T-helper 22 cell (primary cell): ENCODE measurements at places on chromosomes 4 and X.
A peak's percentile ranks its signal among the peaks of the same experiment; 100 is the strongest.

DNA sequence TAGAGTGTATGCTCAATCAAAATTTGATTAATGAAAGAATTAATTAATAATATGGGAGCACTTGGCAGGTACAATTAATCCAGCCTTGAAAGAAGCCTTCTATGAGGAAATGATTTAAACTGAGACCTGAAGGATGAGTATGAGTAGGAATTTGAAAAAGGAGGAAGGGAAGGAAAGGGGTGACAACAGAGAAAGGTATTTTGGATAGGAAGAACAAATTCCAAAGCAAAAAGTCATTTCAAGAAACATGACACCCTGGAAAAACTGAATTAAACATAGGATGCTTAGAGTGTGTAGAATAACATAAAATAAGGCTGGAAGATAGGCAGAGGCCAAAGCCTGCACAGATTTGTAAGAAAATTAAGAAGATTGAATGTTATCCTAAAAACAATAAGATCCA, 29.6 kb downstream of the PHOX2B start:
- no peak for DNase-seq

DNA sequence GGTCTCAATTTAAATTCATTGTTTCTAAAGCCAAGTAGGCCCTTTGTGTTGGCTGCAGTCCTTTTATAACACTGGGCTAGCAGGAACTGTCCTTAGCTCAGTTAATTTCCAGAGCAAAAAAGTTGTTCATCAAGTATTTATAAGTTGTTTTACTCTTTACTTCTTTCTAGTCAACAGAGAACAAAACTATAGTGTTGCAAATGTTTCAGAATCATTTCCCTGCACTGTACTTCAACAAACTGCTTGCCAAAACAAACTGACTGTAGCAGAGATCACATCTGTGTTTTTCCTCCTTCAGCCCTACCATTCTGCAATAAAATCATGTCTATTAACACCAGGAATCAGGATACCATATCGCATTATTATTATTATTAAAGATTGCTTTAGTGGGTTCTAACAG, 168.5 kb upstream of the SH3RF1 start:
- no peak for DNase-seq

GRCh38 chr4:5955201-5955821, 62.4 kb upstream of the CRMP1 start:
- no peak for DNase-seq

DNA sequence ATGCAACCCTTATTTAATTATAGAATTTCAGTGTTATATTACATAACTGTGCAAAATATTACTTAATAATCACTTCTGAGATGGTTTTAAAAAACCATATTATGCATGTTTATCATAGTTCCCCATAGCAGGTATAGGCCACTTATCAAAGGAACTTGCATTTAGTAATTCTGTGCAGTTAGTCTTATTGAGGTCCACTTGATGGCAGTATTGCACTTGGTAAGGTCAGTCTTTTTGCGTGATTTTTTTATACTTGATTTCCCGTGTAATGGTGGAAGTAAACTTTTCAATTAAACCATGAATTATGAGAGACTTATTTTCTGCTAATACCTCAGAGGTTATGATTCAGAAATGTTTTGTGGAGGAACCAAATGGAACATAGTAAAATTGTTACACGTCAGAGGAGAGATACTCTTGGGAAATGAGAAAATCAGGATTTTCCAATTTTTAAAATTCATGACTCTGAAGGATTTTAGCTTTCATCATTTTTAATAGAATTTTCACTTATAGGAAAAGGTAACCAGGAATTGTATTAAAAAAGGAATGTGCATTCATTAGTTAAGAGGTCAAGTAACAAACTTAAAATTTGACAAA, 230.0 kb downstream of the CCSER1 start:
- DNase-seq: no peak

DNA sequence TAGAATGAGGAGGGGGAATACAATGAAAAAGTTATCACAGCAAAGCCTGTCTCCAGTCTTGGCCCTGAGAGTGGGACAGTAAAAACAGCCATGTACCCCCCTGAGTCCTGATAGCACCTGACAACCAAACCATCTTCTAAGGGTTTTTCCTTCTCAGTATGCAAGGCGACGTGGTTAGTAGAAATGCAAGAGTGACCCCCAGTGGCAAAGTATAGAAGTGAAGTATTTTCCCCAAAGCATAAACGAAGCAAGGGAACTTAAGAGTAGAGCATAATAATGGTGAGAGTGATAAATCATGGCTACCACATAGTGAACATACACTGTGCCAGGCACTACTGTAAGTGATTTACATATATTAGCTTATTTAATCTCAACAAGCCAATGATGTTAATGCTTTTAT, 52.8 kb downstream of the FAM47C start:
- DNase-seq: no peak

DNA sequence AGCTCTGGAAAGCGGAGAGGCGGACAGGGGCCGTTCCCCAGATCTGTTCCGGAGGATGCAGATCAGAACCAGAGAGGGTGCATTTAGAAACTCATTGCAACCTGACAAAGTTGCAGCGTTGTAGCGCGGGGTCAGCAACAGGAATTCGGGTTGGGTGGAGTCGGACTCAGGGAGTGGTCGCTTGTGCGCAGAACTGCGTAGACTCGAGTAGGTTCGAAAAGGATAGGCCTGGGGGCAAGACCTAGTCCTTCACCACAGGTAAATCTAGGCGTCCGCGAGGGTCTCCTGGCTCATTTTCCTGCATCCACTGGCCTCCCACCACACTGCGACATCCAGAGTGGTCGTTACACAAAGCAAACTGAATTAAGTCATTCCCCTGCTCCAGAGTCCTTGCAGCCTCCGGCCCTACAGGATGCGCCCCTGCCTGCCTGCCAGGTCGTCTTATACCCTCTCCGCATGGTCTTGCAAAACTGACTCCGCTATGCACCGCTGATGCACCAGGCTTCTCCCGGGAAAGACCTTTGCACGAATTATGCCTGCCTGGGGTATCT, 4.7 kb upstream of the ZNF518B start:
- no peak for DNase-seq

GRCh38 chrX:83934220-83934619, 73.3 kb downstream of the CYLC1 start:
- DNase-seq: no peak

- DNase-seq: no peak
Measured at GRCh38 chrX:133392671-133393070, 22.6 kb downstream of the GPC4 start.

- DNase-seq: no peak
Measured at GRCh38 chr4:15587649-15588048, 67.5 kb downstream of the FBXL5 start.

- DNase-seq: no peak
Measured at GRCh38 chrX:153590961-153591956, 7.7 kb downstream of the CCNQ start.

GRCh38 chr4:143282211-143282707, 54.4 kb upstream of the GAB1 start:
- no peak for DNase-seq

- peak; percentile 67 for DNase-seq
Measured at GRCh38 chrX:119647552-119648420, 41.6 kb upstream of the NKRF start.

DNA sequence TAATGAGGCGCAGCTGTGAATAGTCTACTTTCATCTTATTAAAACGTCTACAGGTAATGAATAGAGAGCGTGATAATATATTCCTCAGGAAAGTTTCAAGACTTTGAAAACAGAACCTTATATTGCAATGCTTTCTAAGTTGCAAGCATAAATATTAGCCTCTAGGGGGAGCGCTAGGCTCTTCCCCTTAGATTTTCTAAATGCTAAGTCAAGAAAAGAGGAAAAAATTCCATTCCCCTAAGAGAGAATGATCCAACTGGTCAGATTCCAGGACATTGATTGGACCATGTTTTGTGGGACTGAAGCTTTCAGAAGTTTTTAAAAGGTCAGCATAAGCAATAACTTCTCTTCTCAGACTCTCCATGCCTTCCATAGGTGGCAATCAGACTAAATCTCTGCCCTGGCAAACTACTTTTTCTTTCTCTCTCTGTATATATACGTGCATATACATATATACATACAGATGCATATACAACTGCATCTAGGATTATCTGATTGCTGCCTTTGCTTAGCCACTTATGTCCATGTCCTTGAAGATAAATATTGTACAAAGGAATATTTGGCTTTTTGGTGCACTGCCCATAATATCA, 492.9 kb downstream of the INPP4B start:
- no peak for DNase-seq

DNA sequence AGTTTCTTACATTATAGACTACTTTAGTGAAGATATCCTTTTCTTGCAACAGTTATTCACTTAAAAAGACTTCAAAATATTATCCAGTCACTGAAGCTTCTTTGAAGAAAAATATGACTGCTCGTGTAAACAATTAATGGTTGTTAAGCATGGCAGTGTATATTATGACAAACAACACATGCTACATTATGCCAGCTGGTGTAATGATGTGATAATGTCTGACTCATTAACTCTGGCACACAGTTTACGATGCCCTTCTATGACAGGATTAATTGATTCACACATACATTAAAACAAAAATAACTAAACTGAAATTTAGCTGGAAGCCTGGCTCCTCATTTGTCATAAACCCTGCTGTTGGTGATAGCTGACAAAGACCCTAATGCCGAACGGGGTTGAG, 22.4 kb downstream of the GK2 start:
- no peak for DNase-seq

GRCh38 chr4:101711590-101712260, 78.8 kb upstream of the BANK1 start:
- no peak for DNase-seq

GRCh38 chrX:136497556-136498052, at the start of gene HTATSF1:
Gene HTATSF1, plus strand, starts transcription at chrX:136497592. Its CDS starts 93 bp downstream, at chrX:136497685.
- no peak for DNase-seq

GRCh38 chr4:94887027-94887426, 129.3 kb downstream of the BMPR1B start:
- no peak for DNase-seq

DNA sequence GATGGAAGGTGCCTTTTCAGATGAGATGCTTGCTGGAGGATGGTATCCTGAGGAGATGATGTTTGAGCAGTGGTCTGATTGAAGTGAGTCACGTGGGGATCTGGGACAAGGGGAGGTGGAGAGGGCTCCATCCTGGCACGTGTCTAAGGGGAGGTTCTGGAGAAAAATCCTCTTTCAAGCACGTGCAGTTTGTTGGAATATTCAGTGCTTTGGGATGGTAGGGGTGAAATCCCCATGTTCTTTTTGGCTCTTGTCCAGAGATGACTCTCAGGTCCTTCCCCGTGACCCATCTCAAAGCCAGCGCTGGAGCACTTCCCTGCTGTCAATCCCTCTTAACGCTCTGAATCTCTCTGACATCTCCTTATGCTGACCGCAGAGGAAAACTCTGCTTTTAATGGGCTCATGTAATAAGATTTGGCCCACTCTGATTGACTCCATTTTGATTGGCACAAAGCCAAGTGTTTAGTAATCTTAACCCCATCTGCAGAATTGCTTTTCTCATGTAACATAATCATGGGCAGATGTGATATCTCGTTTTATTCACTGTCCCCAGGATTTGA, 10.8 kb upstream of the KLKB1 start:
- no peak for DNase-seq

- no peak for DNase-seq
Measured at GRCh38 chr4:177562859-177563258, 120.6 kb upstream of the AGA start.

- DNase-seq: no peak
Measured at GRCh38 chrX:86421771-86422170, 273.5 kb downstream of the DACH2 start.

DNA sequence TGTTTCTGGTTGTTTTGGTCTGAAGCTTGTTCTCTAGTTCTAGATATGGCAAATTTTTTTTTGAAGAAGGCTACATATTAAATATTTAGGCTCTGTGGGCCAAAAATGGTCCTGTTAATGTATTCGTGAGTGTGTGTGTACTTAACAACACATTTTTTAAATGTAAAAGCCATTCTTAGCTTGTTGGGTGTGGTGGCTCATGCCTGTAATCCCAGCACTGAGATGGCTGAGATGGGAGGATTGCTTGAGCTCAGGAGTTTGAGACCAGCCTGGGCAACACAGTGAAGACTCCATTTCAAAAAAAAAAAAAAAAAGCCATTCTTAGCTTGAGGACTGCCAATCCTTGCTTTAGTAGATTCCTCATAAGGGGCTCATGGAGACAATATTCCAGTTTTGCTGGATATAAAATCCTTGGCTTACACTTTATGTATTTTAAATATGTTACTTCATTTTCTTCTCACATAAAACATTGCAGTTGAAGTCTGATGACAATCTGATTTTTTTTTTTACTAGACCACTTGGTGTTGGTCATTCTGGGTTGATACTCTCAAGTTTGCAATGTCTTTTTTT, 23.4 kb downstream of the NOCT start:
- no peak for DNase-seq

GRCh38 chr4:77994194-77994721, 62.9 kb upstream of the FRAS1 start:
- no peak for DNase-seq

GRCh38 chrX:2874222-2875135, 45.7 kb downstream of the GYG2 start:
- DNase-seq: no peak

GRCh38 chr4:176406736-176407135, 87.0 kb downstream of the SPCS3 start:
- DNase-seq: no peak

DNA sequence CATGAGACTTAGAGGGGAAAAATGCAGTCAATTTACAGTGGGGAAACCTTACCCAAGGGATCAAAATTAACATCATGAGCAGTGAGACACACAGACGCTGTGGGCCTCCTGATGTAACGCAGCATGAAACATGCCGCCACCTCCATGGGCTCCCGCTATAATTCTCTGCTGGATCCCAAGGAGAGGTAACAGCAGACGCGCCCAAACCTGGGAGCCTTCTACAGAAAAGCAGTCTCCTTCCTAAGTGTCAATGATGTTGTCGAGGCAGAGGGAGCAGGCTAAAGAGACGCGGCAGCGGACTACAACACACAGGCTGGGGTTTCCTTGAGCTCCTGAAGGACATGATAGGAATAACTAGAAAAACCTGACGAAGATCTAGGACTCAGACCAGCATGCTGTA, 142.3 kb downstream of the AFAP1 start:
- no peak for DNase-seq

DNA sequence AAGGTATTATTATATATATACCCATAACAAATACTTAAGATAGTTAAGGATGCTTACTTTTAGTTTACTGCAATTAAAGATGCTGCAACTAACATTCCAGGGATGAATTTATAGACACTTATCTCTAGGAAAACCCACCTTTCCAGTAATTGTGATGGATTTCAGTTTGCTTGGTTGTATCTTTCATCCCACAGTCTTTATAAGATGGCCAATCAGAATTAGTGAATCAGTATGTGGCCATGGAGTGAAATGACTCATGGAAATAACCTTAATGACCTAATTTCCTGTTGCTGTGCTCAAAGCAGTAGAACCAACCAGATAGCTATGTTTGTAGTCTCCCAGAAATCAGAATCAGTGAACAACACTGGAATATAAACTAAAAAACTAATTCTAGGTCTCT, 26.4 kb downstream of the MOSPD2 start:
- DNase-seq: no peak

DNA sequence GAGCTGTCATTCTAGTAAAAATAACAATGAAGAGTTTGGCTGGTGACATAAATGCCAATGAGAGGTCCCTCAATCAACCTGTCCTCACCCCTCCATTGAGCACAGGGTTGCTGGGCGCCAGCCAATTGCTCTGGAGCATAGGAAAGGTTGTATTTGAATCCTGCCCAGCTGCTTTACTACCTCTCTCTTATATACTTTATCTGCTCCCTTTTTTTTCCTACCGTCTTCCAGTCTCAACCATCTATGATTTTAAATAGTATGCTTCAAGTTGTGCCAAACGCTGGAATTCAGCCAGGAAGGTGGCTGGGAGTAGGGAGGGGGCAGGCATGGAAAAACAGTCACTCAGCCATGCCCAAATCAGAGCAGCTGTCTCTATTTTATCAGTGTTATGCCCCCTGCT, 153.8 kb downstream of the NR3C2 start:
- DNase-seq: no peak
